AML-193 (cell line): ENCODE measurements at places on chromosomes 13 and 19.

- DNase-seq, result no peak
These were observed 11.7 kb upstream of the MTIF3 start for GRCh38 chr13:27461940-27462584.

- no peak for DNase-seq
These were observed 605.5 kb upstream of the SLITRK1 start for GRCh38 chr13:84487752-84488151.

DNA sequence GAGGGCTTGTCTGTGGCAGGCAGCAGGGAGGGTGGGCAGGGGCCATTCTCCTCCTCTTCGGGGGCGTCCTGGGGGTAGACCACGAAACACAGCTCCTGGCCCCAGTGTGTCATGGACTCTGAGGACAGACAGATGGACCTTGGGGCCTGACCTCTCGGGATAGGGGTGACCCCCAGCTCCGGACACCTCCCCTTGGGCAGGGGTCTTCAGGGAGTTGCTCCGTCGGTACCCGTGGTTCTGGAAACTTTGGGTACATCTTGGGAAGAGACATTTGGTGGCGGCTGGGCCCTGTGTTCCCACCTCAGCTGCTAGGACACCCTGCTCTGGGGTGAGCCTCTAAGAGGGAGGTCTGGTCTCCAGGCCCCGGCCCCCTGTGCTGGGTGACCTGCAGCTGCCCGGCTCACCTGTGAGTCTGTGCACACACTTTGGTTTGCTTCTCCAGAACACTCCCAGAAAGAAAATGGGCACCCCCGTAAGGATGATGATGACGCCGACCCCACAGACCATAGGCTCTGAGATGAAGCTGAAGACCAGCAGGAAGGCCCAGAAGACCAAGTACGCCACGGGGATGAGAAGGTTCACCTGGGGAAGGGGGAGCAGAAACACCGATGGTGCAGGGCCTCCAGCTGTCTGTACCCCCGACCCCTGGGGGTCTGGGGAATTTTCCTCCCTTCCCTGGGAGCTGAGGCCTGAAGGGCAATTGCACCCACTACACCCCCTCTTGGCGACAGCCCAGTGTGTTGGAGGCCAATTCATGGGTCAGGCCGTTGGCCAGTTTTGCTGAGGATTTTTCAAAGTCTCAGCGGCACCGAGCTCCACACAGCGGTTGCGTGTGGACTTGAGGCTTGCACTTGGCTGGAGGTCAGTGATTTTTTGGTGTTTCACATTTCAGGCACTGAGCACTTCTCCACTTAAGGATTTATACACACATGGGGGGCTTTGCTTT, 15.0 kb downstream of the LRP3 start:
- DNase-seq, result no peak

DNA sequence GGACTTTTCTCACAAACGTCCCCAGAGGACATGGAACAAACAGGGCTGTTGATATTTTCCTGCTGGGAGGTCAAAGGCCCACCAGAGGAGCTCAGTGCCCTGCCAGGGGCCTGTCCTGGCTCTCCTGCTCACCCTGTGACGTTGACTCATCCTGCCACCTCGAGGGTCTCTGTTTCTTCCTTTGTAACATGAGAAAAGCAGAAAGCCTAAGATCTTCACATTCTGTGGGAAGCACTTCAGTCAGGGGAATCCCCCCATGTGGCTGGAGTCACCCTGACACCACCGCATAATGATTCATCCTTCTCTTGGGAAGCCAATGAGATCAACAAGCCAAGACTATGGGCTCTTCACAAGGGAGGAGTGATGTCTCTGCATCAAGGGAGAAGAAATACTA, 147.9 kb downstream of the KATNAL1 start:
- no peak for DNase-seq

GRCh38 chr13:98335721-98336120, 158.7 kb upstream of the RNF113B start:
- no peak for DNase-seq

GRCh38 chr19:37975071-37975470, 68.1 kb downstream of the SIPA1L3 start:
- no peak for DNase-seq

- peak; percentile 75 for DNase-seq
These were observed 6.2 kb downstream of the MIER2 start for GRCh38 chr19:338421-338820.

DNA sequence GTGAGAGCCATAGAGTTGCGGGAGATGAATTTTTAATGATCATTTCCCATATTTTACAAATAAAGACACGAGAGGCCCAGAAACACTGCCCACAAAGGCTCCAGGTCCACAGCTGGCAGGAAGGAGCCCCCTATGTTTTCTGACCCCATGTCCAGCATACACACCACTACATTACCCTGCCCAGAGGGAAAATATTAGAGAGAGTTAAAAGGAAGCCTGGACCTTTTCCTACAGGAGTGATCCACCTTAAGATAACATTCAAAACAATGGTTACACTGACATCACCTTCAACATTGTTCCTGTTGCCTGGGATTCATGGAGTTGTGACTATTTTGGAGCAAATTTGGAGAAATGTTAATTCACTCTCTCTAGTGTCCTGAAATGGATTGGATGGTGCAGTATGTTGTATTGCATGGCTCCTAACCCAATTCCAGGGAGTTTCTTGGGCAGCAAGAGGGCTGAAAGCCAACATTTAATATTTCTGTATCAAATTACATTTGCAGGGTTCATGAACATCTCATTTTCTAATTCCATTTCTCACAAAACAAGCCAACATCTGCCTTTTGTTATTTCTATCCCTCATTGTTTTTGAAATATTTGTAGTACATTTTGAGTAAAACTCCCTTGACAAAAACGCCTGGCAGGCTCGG, 172.5 kb downstream of the DLEU7 start:
- DNase-seq, result no peak

GRCh38 chr13:39603424-39603947, 493 bp upstream of the LHFPL6 start:
- no peak for DNase-seq

- DNase-seq, result no peak
These were observed 378.8 kb downstream of the DACH1 start for GRCh38 chr13:71488201-71488600.

DNA sequence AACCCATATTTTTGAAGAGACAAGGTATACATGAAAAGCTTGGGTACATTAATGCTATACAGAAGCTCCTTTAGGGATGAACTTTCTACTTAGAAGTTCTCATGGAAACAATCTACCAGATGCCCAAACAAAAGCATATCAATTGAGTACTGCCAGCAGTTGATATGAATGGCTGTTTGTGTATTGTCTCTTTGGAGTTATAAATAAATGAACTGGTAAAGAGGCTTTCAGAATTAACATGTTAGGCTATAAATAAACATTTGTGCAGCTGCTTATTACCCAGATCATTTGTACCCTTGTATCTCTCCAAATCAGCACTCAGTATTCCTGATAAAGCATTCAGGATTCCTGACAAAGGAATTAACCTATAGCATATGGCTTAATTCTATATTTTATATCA, 418.9 kb downstream of the FGF14 start:
- no peak for DNase-seq

DNA sequence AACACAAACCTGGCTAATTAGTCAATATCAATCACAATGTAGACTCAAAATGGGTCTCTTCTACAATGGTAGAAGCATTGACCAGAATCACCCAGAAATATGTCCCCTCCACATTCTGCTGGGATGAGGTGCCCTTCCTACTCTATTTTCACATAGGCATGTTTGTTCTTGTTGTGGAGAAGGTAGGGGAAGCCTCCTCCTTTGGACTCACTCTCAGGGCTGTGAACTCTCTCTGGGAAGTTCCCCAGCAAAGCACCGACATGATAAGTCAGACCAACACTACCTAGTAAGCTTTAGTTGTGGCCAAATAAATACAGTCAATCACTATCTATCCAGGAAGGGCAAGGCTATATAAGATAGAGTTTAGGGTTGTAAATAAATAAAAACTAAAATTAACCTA, 194.5 kb upstream of the UBL3 start:
- DNase-seq, result no peak

GRCh38 chr19:38721496-38721895, 22.8 kb downstream of the CAPN12 start:
- no peak for DNase-seq

DNA sequence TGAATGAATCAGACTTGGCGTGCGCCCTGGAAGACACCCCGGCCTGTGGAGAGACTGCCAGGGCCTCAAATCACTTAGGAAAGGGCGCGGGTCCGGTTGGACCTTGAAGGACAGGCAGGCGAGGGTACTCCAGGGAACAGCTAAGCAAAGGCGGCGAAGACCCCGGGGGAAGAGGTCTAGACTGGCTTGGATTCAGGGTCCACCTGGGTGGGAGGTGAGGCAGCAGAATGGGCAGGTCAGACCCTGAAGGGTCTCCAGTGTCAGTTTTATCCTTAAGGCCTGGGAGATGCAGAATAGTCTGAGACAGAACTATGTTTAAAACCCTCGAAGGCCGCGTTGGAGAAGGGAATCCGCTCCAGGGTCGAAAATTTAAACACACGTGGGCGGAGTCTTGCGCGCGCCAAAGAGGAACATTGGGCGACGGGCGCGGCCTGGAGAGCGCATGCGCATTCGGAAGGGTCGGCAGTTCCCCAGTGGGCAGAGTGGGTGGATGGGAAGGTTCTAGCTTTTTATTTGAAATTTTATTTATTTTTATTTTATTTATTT, 567 bp upstream of the SMG9 start:
- peak; percentile 79 for DNase-seq

DNA sequence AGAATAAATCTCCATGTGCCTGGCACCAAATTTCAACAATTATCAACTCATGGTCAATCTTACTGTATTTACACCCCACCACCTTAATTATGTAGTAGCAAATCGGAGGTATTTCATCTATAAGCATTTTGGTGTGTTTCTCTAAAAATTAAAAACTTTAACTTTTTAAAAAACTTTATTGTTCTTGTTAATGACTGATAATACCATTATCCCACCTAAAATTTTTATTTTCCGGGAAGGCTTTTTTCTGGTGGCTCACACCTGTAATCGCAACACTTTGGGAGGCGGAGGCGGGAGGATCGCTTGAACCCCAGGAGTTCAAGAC, 453 bp upstream of the PDCD2L start:
- no peak for DNase-seq

GRCh38 chr19:21699197-21699596, 68.2 kb downstream of the ZNF100 start:
- DNase-seq, result no peak

GRCh38 chr19:7480970-7481255, 7.9 kb downstream of the PEX11G start:
- no peak for DNase-seq
